HCEC 1CT (cell line): ENCODE measurements at places on chromosomes 5 and 9.

GRCh38 chr9:106722051-106722753 lies 140.8 kb upstream of the ZNF462 start:
- DNase-seq: no peak

GRCh38 chr5:179505636-179506261 lies 44.6 kb upstream of the RUFY1 start:
- DNase-seq: no peak

DNA sequence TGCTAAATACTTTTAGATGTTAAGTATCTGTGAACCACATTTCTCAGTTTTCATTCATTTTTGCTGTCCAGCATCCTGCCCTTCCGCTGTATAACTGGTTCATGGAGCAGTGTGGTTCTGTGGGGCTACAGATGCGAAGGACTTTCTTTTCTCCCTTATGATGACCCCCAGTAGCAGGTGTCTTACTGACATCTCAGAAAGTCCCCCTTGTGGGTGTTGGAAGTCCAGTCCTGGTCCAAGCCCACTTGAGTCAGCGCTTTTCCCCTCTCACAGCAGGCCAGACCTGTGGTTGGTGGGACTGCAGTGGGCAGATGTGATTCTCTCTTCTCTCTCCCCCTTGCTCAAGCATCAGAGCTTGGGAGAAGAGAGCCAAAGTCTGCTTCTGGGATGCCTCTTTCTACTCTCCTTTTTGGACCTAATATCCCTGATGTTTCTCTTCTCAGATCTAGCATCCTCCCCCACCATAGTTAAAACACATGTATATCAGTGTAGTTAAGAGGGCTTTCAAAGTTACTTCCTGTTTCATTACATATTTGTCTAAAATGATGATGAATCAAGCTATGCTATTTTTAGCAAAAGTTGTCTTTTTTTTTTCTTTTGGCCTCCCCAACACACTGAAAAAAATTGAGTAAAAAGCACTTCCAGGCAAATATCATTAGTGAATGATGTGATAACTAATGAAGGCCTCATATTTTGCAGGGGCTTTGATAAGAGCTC lies 119.5 kb upstream of the ZNF618 start:
- peak; percentile 45 for DNase-seq

DNA sequence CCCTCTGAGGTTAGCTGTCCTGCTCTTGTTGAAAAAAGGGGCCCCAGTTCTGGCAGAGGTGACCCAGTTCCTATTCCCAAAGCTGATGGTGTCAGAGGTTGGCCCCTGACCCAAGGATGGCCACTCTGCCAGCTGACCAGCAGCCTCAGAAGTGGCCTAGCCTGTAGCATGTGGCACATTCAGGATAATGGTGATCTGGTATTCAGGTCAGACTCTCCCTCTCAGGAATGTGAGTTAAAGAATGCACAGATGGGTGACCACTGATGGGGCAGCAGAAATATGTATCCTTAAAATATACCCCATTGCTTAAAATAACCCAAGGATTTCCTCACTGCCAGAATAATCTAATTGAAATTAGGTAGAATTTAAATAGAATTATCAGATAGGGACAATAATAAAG lies 369.2 kb downstream of the SEMA5A start:
- DNase-seq: no peak

DNA sequence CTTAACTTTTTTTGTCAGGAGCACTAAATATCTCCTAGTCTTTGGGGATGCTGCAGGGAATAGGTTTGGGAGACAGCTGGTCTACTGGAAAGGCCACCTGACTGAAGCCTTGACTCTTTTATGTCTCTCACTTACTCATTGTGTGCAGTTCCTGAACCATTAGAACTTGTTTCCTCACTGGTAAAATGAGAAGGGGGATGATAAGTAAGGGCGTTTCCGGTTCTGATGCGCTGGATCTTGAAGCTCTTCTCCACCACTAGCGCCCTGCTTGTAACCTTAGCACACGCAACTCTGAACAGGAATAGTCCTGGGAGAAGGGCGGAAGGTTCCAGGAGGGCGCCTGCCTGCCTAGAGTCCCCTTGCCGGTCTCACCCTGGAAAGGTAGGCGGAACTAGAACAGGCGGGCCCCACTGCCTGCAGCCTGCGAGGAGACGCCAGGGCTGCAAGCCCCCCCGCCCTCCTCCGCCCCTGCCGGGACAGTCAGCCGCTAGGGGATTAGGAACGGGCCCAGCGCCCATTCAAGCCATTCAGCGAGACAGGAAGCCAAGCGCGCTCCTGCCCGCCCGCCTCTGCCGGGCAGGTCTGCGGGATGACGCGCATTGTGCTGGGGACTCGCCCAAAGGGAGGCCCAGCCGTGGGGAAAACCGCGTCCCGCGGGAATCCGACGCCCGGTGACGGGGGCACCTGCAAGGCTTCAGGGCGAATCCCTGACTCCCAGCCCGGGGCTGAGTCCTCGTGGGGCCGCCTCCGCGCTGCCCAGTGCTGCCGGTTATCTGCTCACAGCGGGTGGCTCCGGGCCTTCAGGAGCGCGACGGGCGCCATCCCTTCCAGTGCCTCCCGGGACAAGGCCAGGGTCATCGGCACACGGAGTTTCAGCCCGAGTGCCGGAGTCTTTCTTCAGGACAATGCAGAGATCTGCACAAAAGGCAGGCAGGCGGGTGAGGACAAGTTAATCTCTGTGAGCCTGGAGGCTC lies 44.0 kb upstream of the XPA start:
- DNase-seq: peak; percentile 43

DNA sequence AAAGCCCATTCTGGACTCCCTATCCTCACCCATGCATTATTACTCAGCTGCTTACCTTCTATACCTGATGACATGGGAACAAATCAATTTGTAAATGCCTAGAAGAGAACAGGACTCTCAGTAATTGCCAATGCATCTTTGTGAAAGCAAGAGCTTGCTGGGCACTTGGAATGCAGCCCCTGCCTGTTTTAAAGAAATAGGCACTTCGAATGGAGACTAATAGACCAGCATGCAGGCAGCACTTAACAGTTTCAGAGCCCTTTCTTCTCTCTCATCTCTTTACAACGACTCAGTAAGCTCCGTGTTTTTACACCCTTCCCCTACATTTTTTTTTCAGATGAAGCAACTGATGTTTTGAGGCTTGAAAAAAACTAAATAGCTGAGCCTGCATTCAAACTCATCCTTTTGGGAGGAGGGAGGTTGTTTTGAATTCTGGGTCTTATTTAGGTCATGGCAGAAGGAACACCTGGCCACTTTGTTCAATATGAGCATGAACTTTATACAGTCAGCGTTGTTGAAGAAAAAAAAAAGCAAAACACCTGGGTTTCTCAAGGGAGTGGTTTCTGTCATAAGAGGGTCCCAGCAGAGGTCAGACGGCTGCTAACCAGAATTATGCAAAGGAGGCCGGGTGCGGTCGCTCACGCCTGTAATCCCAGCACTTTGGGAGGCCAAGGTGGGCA lies 34.6 kb upstream of the WHRN start:
- no peak for DNase-seq

- DNase-seq: no peak
Observed at GRCh38 chr5:159682623-159683022, 233.7 kb upstream of the ADRA1B start.

GRCh38 chr5:94310833-94311232 lies 307.6 kb downstream of the KIAA0825 start:
- DNase-seq: no peak

DNA sequence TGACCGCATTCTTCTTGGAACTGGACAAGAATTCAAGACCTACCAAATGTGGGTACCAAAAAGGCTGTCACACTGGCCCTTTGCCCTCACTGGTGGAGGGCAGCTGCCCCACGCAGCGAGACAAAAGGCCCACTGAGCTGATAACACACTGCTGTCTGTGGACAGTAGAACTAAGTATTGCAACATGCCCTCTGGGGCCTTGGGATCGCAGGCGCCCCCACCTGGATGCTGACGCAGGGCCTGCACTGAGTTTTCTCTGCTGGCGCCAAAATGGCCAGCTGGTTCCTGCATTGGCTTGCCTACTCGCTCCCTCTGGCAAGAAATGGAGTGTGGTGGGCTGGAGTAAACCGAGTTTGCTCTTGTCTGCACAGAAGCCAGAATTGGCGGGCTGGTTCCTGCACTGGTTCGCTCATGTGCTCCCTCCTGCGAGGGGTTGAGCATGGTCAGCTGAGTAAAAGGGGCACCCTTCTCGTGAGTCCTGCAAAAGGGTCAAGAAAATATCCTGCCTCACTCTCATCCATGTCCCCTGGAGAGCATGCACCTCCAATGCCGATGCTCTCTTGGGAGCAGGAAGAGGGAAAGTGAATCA lies 55.7 kb downstream of the NXNL2 start:
- no peak for DNase-seq

DNA sequence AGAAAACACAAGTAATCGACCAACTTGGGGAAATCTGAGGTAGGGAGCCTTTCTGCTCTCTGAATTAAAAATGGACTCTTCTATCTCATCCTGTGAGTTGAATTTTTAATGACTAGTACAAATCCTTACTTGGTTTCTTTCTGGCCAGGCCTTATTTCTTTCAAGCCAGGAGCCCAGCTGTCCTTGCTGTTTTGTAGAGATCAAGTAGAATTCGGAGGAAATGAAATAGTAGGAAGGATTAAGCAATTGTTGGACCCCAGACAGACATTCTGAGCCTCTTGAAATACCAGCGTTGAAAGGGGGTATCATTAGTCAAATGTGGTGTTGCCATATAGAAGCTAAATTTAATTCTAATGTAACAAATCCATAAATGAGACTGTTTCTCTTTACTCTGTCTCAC lies 53.7 kb upstream of the SMIM15 start:
- DNase-seq: no peak

GRCh38 chr9:88976890-88977257 lies 14.4 kb upstream of the S1PR3 start:
- DNase-seq: no peak
